Bronchial smooth muscle cell (primary cell): ENCODE measurements at places on chromosomes 16 and 17. TPM values are rescaled to one million over a fixed set of nuclear protein-coding genes. Genes with fewer than 3 reads are reported as not detected.

The TBC1D3B gene
- 2.6 and 3.2 TPM in 2 replicates for total RNA-seq

The SHISA9 gene
- not detected in 2 replicates for total RNA-seq

The KRTAP4-4 gene
- not detected in 2 replicates for total RNA-seq

The KCNAB3 gene
- 0.26 and 0.47 TPM in 2 replicates for total RNA-seq

The ABCC12 gene
- not detected in 2 replicates for total RNA-seq

The KRTAP4-11 gene
- not detected in 2 replicates for total RNA-seq

The SPEM2 gene
- not detected in 2 replicates for total RNA-seq
